Psoas muscle (tissue), 8 donors: ENCODE measurements at places on chromosomes 6 and 20. TPM values are rescaled to one million over a fixed set of nuclear protein-coding genes. Genes with fewer than 3 reads are reported as not detected.
A peak's percentile ranks its signal among the peaks of the same experiment; 100 is the strongest.

GRCh38 chr6:105364243-105364642 is 38.6 kb downstream of the PREP start:
- DNase-seq: no peak
- peaks cover 48% of the 10 kb centered on the region for H3K36me3 ChIP-seq
- H3K4me3 ChIP-seq: no peak overlapping the region
- H3K27ac ChIP-seq: peak overlapping the region; percentile 72
- peaks cover 28% of the 10 kb centered on the region for H3K4me1 ChIP-seq

DNA sequence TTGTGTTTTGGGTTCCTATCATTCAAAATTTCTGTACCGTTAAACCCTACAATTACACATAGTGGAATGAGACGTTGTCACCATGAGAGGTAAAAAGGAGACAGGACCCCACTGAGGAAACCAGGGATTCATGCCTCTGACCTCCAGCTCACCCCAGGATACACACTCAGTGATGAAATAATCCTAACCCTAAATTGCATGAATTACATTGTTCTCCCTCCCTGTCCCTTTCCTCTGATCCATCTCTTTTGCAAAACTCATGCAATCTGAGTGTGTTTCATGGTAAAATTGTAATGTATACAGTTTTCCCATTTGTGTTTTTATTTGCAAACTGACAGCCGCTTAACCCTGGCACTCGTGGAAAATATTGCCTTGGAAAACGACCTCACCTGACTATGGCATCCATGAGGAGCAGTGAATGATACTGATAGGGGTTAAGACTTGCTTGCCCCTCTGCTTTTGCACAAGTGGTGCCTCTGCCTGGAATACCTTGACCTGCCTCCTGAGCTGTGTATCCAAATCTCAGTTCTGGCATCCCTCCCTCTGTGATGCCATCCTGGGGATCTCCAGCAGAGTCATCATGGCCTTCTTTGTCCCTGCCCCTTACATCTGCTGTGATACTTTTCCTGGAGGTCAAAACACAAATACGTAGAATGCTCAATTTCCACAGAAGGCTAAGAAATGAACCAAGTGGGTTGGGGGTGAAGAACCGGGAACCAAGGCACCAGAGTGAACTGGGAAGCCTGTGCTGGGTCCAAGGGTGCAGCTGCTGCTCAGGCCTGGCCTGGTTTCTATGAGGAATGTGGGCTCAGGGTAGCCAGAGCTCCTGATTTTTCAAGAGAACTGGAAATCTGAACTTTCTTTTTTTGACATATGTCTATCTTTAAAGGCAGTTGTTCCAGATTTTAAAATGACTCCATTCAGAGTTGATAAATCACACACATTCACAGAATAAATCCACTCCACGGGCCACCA is 211.6 kb upstream of the ZNF217 start:
- no peaks in the 10 kb centered on the region for H3K27me3 ChIP-seq
- H3K4me3 ChIP-seq: no peak overlapping the region
- no peaks in the 10 kb centered on the region for H3K4me1 ChIP-seq
- no peaks in the 10 kb centered on the region for H3K36me3 ChIP-seq

DNA sequence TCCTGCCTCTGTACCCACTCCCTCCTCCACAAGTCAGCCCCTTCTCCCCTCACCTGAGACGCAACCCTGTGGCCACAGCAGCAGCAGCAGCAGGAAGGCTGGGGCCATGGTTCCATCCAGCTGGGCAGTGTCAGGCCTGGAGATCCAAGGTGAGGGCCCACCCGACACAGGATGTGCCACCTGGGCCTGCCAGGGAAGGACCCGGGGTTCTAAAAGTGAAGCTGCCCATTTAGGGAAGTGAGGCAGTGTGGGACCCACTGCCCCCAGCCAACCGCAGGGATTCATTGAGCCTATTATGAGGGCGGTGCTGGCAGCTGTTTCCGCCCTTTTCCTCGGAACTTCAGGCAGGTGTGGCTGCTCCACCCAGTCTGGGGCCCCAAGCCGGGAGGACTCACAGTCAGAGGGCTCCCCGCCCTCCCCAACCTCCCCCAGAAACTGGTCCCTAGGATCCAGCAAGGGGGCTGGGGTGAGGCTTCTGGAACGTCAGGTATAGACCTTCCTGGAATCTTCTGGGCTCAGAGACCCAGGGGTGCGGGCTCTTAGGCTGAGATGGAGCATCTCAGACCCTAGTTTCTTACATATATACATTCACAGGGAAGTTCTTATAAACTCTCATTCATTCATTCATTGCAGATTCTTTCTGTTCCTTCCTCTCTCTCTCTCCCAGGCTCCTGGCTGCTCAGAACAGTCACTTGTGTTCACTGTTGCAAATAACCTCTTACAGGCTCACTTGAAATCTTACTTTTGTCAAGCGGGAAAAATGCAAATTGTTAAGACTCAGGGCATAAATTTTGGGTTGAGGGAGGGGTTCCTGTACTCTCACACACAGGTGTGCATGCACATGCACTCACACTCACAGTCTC is at the start of gene TREML2:
Gene TREML2 (minus strand): TSS at position 249 of the 863 bp plus-strand sequence. CDS start 141 bp downstream, at position 108.
- no peaks in the 10 kb centered on the region for H3K4me1 ChIP-seq
- H3K4me3 ChIP-seq: no peak within 1 kb of the TSS
- no peaks in the 10 kb centered on the region for H3K27me3 ChIP-seq
- DNase-seq: no peak
- no peak within 1 kb of the TSS for H3K27ac ChIP-seq

DNA sequence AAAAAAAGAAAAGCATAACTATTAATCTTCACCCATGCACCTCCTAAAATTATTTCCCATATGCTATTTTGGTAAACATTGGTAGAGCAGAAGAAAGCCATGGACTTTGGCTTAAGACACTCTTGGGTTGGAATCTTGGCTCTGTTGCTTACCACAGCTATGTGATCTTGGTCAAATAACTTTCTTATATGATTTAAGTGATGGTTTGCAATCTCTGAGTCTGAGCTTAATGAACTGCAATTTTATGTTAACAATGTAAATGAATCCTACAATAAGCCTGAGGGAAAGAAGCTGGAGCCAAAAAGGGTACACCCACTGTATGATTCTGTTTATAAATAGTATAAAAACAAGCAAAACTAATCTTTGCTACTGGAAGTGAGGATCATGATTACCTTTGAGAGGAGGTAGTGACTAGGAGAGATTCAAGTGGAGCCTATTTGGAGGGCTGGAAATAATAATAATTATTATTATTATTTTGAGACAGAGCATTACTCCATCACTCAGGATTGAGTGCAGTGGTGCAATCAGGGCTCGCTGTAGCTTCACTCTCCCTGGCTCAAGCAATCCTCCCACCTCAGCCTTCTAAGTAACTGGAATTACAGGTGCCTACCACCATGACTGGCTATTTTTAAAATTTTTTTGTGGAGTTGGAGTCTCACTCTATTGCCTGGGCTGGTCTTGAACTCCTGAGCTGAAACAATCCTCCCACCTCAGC is 34.5 kb downstream of the ABRACL start:
- no peak for DNase-seq
- H3K4me1 ChIP-seq: peaks cover 15% of the 10 kb centered on the region
- no peaks in the 10 kb centered on the region for H3K36me3 ChIP-seq
- no peaks in the 10 kb centered on the region for H3K27me3 ChIP-seq
- H3K27ac ChIP-seq: no peak overlapping the region
- no peak overlapping the region for H3K4me3 ChIP-seq

DNA sequence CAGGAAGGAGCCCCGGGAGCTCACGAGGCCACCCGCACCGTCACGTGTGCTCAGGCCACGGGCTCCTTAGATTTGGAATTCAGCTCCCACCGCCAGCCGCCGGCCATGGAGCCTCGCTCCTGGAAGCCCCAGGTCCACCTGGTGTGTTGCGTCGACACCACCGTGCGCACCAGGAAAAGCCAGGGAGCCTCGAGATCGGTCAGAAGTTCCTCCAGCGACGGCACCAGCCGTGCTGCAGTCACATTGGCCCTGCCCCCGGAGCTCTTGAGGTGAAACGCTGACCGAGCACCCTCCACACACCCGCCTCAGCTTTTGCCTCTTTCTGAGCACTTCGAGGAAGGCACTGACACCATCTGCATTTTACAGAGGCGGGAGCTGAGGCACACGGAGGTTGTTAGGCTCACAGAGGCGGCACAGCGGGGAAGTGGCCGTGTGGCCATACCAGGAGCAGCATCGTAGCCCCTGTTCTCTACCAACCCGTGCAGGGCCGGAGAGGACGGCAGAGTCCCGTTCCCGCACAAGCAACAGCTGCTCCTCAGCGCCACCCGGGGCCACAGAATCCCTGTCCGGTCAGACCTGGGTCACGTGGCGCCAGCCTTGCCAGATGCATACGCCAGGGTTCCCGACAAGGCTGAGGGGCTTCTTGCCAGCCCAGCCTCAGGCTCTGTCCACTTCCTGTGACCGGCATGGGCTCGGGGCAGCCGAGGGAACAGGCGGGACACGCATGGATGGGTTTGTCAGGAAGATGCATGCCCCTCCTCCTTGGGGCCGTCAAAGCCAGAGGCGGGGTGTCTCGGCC is 7.6 kb downstream of the NKAIN4 start:
- DNase-seq: no peak
- no peaks in the 10 kb centered on the region for H3K4me1 ChIP-seq
- H3K27me3 ChIP-seq: peaks cover 6% of the 10 kb centered on the region
- H3K36me3 ChIP-seq: no peaks in the 10 kb centered on the region
- no peak overlapping the region for H3K4me3 ChIP-seq

GRCh38 chr20:49140834-49141233 is 47.3 kb downstream of the STAU1 start:
- H3K27me3 ChIP-seq: no peaks in the 10 kb centered on the region
- H3K4me1 ChIP-seq: peaks cover 3% of the 10 kb centered on the region
- H3K4me3 ChIP-seq: no peak overlapping the region
- no peak for DNase-seq

DNA sequence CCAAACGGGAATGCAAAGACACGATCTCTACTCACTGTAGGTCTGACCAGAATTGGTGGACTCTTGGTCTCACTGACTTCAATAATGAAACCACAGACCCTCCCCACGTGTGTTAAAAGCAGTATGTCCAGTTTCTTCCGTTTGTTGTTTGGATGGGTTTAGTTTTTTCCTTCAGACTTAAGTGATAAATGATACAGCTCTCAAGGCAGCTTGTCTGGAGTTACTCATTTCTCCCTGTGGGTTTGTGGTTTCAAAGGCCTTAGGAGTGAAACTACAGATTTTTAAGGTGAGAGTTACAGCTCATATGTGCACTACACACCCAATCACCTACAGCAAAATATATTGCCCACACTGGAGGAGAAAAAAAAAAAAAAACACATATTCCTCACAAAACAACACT is 86.7 kb upstream of the STMND1 start:
- no peaks in the 10 kb centered on the region for H3K27me3 ChIP-seq
- no peak overlapping the region for H3K27ac ChIP-seq
- H3K4me3 ChIP-seq: no peak overlapping the region
- no peaks in the 10 kb centered on the region for H3K4me1 ChIP-seq
- no peaks in the 10 kb centered on the region for H3K36me3 ChIP-seq
- no peak for DNase-seq

DNA sequence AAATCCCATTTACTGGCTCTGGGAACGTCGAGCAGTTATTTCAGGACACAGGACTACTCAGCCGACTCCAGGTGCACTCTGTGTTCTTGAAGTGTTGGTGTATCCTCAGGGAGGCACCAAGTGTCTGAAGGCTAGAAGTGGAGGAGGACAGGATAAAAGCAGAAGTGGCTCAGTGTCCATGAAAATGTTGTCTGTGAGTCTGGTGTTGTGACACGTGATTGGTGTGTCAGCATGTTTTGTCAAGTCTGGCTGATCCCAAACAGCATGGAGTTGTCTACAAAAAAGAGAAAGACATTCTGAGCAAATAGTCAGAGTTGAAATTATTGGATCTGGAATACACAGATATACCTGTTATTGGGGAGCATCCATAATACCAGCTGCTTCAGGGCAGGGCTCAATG is 30.3 kb downstream of the SCGN start:
- no peaks in the 10 kb centered on the region for H3K36me3 ChIP-seq
- H3K4me3 ChIP-seq: no peak overlapping the region
- DNase-seq: no peak
- H3K4me1 ChIP-seq: no peaks in the 10 kb centered on the region

DNA sequence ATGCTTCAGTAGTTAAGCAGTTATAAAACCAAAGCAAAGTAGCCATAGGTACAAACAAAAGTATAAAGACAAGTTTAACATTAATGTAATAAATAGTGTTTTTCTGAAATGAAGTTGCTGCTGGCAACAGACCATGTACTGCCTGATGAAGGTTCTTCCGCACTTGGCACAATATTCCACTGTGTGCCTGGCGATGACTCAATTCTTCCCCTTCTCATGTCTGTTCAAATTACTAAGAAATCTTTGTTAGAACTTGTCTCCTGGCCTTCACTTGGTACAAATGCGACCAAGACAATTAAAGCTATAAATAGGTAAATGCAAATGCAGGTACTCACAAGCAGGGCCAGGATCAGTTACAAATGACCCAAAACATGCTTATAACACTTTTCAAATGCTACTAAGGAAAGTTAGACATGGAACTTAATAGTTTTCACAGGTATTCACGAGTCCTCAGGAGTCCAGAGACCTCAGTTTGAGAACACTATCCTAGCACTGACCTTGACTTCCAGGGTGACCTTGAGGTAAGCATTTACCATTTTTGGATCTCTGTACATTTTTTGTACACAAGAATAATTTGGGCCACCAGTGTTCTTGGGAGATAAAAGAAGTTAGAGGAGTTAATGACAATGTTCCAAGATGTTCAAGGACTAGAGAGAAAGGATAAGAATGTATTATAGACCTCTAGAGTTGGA is 8.1 kb upstream of the DDR1 start:
- no peaks in the 10 kb centered on the region for H3K27me3 ChIP-seq
- peak overlapping the region; percentile 89 for H3K27ac ChIP-seq

DNA sequence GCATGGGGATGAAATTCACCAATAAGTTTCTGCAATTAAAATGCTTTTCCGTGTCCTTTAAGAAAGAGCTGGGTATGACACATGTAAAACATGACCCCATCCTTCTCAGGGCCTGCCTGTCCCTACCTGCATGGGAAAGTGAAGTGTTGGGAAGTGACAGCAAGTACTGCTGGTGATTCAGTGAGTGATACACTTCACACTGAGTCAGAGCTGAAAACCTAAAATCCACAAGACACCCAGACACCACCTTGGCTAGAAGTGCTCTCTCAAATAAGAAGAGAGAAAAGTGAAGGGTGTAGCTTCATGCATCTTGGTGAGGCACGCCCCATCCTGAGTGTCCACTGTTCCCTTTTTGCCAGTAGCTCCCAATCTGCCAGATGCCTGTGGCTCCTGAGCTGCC is 3.3 kb downstream of the RAB22A start:
- no peak overlapping the region for H3K4me3 ChIP-seq
- H3K4me1 ChIP-seq: peaks cover 16% of the 10 kb centered on the region
- H3K27me3 ChIP-seq: no peaks in the 10 kb centered on the region
- H3K27ac ChIP-seq: no peak overlapping the region

SNAP91 gene
- 0.51 TPM for total RNA-seq

IRAK1BP1 gene
- total RNA-seq: 0.61 TPM

BPIFA1 gene
- total RNA-seq: not detected

PTK7 gene
- total RNA-seq: 1.5 TPM
